ENCODE measurements at places on chromosomes 13 and 19.

GRCh38 chr19:16875584-16876555, 12.9 kb upstream of the F2RL3 start:
- DNase-seq, result no peak

GRCh38 chr13:84491952-84492351, 609.7 kb upstream of the SLITRK1 start:
- DNase-seq, result no peak

- DNase-seq, result no peak
Observed at GRCh38 chr13:43388282-43389034, 365.1 kb downstream of the DNAJC15 start.

DNA sequence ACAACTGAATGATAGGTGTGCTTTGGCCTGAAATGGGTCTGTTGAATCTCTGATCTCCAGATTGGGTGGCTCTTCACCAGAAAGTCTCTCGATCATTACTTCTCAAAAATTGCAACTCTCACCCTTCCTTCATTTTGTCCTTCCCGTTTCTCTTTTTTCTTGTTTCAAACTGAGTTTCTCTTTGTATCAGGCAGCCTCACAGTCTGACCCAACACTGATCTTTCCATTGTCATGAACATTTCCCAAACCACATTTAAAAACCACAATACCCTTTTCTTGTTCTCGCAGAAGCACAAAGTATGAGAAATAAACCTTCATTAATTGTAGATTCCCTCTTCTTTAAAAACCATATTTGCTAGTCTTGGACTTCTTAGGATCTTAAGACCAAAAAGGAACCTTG, 33.6 kb upstream of the HMGB1 start:
- DNase-seq, result no peak

DNA sequence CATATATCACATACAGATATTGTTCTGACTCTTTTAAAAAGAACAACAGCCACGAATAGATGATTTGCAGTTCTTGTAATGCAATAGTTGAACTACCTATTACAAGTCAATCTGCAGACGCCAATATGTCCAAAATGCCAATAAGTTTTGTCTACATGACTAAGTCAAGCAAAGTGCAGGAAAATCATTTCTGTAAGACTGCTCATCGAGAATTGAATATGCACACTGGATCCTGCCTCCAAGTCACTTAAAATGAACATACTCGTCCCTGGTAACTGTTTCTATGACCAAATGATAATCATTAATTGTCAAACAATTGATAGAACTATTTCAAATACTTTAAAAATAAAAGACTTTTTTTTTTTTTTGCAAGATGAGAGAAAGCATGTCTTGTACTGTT, 375.6 kb downstream of the ITGBL1 start:
- DNase-seq, result no peak

GRCh38 chr13:48400850-48401291, 12.0 kb downstream of the LPAR6 start:
- DNase-seq, result no peak

GRCh38 chr13:43761616-43762315, 25.0 kb downstream of the ENOX1 start:
- DNase-seq, result no peak

- peak; percentile 10 for DNase-seq
Observed at GRCh38 chr19:6677883-6678689, 8.1 kb upstream of the TNFSF14 start.

DNA sequence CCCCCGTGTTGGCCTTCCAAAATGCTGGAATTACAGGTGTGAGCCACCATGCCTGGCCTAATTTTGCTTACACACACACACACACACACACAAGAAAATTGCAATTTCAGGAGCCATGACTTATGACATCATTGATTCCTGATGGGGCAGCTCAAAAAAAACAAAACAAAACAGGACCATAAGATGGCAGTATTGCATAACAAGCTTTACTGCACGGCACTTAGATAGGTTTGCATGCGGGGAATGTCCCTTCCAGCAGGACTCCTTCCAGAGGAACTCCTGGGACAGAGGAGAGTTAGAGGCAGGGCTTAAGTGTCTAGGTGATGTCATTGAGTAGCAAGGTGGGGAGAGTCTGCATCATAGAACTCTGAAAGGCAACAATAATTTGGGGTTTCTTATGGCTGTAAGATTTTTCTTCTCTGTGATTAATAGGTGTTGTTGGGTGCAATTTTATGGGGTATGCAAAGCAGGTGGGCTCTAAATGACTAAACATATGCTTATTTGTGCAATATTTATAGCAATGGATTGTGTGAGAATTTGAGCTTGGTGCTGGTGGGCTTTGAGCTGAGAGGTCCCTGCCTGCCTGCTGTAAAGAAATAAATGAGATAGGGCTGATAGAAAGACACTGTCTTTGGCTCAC, 9.0 kb upstream of the ACSBG2 start:
- no peak for DNase-seq

DNA sequence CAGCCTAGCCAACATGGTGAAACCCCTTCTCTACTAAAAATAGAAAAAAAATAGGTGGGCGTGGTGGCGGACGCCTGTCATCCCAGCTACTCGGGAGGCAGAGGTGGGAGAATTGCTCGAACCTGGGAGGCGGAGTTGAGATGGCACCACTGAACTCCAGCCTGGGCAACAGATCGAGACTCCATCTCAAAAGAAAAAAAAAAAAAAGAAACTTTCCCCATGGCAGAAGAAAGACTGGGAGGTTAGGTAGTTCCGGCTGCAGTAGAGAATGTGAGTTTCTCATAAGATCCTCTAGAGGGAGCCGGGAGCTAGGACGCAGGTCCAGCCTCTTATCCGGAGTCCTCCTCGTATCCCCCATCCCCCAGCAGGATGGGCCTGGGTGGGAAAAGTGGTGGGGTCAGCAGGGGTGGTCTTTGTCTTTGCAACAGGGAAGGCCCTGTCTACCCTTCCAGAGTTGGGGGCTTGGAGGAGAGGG, 13.2 kb upstream of the CREB3L3 start:
- DNase-seq, result no peak

DNA sequence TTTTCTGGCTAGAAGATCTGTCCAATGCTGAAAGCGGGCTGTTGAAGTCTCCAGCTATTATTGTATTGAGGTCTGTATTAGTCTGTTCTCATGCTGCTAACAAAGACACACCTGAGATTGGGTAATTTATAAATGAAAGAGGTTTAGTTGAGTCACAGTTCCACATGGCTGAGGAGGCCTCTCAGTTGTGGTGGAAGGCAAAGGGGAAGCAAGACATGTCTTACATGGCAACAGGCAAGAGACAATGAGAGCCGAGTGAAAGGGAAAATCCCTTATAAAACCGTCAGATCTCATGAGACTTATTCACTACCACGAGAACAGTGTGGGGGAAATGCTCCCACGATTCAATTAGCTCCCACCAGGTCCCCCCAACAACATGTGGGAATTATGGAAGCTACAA, 980.4 kb downstream of the SLITRK5 start:
- no peak for DNase-seq

DNA sequence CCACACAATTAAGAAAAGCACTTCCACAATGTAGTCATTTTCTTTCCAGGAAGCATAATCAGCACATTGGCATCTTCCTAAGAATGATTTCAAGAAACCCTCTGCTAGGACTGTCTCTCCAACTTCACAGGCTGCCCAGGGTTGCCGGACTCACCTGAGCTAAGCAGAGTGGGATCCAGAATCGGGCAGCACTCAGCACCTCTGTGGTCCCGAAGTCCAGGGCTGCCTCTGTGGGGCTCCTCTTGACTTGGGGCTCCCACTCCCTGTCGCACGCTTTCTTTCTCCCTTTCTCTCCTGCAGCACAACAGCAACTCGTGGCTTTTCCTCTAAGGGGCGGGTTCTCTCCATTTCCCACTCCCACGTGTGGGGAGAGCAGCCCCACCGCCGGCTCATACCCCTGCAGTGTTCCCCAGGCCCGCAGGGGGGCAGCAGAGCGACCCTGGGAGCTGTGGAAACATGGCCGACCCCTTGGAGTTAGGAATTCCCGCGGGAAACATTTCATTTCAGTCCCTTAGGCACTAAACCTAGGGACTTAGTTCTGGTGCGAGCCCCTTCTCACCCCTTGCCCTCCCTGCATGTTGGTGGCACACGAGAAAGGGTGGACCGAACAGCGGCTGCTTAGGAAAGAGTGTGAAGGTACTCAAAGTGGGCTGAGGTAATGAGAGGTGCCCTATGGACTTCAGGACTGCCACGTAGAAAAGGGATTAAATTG, at the start of gene TMEM272:
Gene TMEM272, minus strand, starts transcription at position 316 of the 712 bp plus-strand sequence. CDS start 6,647 bp downstream, outside the sequence.
- DNase-seq, result peak; percentile 38

DNA sequence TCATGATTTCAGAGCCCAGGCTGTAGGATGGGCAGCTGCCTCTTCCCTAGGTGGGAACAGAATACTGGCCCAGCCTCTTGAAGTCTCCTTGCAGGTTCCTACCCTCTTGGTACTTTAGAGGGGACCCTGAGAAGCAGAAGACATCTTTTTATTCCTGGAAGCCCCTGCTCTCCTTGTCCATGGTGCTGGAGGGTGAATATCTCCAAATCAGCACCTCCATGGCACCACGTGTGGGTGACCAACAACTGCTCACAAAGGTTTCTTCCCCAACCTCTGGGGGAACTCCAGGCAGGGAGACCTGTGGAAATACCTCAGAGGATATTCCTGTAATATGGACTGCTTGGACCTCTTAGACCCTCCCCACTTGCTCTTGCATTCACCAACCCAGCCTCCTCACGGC, 48.1 kb upstream of the TSHZ3 start:
- DNase-seq, result no peak

DNA sequence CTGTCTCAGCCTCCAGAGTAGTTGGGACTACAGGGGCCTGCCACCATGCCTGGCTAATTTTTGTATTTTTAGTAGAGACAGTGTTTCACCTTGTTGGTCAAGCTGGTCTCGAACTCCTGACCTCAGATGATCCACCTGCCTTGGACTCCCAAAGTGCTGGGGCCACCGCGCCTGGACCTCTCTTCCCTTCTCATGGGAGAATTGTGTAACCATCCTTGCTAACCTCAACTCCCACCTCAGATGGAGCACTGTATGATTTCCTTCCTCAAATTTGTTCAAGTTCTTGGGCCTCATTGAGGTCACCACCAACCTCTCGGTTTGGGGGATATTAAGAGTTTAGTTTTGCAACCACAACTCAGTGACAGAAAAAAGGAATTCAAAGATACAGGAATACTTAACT, 10.7 kb downstream of the LILRA5 start:
- no peak for DNase-seq

- DNase-seq, result no peak
Observed at GRCh38 chr19:55254625-55254977, 4.2 kb downstream of the PPP6R1 start.

DNA sequence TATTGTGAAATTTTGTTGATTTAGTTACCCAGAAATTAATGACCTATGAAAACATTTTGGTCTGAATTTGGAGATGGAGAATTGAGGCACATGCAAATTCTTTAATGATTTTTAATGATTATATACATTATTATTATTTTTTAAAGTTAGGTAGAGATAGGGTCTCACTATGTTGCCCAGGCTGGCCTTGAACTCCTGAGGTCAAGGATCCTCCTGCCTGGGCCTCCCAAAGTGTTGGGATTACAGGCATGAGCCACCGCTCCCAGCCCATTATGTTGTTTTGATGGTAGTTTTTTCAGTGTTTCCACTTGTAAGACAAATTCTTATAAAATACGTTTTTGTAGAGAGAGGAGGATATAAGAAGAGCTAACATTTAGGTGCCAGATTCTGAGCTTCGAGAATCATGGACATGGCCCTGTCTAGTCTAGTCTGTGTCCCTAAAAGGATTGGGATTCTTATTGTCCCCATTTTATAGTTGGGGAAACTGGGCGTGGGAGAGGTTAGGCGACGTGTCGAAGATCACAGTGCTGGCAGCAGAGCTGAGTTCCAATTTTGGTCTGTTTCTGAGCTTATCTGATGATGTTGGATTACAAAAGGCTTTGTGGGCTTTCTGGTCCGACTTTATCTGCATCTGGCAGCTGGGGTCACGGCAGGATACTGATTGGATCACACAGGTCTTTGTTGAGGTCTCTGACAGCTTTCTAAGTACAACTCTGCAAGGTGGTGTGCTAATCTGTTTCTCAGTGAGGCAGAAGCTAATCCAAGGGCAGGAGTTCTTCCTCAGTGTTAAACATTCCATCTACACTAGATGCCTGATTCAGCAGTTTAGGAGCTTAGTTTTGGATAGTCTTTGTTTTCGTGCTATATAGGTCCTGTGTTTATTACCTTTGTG, 7.5 kb upstream of the WDR88 start:
- no peak for DNase-seq

DNA sequence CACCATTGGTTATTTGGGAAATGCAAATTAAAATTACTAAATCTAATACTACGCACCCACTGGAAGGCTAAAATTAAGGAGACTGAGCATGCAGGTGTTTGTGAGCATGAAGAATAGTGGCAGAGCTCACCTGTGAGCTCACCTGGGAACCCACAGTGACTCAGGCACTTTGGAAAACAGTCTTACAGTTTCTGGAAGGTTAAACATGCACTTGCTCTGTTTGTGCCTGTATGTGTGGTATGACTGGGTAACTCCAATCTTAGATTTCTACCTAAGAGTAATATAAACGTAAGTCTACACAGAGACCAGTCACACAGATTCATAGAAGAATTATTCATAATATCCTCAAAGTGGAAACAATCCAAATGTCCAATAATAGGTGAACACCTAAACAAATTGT, 318.8 kb downstream of the ATP8A2 start:
- no peak for DNase-seq

DNA sequence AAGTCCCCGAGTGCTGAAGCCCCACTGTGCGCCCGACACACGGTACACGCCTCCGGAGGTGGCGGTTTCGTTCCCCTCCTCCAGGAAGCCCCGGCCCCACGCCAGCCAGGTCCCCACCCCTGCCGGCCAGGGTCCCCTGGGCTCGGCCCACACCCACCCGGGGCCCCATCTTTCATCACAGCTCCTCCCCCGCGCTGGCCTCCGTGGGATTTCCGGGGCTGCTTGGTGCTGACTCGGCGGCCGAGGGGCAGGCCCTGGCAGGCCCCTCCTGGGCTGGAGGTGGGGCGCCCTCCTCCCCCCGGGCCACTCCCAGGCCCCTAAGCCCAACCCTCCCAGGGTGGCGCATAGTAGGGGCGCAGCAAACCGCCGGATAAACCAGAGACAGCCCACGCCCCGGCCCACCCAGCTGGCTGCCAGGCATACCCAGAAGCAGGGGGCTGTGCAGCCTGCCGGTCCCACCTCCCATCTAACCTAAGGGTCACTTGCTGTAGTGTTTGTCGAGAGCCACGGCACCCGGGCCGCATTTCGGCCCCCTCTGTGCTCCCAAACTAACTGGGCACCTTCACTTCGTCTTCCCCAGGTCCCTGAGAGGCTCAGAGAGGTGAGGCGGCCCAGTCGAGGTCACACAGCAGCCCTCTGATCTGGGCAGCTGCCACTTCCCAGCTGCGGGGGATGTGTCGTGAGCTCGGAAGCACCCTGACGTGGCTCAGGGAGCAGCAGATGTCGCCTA, 6.6 kb downstream of the ZBTB7A start:
- peak; percentile 48 for DNase-seq

DNA sequence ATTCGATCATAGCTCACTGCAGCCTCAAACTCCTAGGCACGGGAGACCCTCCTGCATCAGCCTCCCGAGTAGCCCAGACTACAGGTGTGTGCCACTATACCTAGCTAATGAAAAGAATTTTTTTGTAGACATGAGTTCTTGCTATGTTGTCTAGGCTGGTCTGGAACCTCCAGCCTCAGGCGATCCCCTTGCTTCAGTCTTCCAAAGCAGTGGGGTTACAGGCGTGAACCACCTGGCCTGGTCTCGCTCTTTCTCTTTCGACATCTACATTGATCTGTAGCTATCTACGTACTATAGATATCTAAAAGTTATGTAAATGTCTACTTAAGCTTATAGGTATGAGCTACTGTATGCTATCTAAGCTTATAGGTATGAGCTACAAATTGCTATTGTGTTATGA, 32.4 kb downstream of the NUMBL start:
- no peak for DNase-seq

GRCh38 chr13:80823472-80823871, 482.5 kb upstream of the SPRY2 start:
- DNase-seq, result no peak

Measured in CD8-positive, alpha-beta memory T cell (primary cell).